D721Med (cell line): ENCODE measurements at places on chromosomes 4 and X.

GRCh38 chrX:36504625-36505024 is 503.5 kb upstream of the FAM47C start:
- no peak for DNase-seq

DNA sequence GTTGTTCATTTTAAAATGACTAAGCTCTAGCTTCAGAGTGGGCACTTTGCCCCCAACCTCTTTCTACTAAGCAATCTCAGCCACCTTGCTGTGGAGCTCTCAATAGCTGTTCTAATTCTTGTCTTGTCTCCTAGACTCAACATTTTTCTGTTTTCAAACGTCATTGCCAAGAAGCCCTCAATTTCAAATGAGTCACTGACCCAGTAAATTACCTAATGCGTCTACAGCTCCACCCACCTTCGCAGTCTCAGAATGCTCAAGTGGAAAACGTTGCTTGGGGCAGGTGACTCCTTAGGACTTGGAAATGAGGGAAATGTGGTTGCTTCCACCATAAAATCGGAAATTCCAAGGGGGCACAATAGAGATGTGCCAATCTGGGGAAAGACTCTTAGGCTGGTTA is 59.0 kb downstream of the ING2 start:
- DNase-seq: no peak

GRCh38 chr4:175339100-175339707 is 421.0 kb downstream of the ADAM29 start:
- no peak for DNase-seq

GRCh38 chr4:185651137-185651677 is 115.9 kb upstream of the PDLIM3 start:
- no peak for DNase-seq

DNA sequence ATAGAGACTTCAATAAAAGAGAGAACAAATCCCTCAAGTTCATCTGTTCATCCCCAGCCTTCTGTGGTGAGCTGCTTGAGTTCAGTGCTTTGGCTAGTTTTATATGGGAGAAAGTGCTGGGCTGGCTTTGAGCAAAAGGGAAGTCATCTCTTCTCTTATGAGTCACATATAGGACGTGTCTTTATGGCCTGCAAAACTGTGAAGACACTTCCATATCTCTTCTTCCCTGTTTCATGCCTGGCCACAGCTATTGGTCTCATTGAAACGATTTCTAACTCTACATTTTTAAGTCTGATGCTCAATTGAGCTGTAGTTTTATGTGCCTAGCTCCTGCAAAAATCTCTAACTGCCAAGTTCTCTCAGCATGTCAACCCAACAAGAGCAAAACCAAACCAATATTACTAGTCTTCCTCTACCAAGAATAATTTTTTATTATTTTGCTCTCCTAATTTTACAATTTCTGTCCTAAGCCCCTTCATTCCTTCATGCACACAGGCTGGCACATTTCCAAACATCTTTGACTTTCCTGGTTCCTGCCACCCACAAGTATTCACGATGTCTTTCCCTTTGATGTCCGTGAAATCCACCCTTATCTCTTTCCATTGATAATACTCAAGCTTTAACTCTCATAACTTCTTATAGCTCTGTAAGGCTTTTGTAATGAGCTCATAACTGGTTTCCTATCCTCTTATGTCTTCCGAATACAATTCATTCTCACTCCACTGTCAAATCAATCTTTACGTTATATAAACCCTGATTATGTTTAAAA is 165.3 kb downstream of the BTC start:
- no peak for DNase-seq

GRCh38 chrX:11532291-11533078 is 133.2 kb downstream of the ARHGAP6 start:
- DNase-seq: no peak

DNA sequence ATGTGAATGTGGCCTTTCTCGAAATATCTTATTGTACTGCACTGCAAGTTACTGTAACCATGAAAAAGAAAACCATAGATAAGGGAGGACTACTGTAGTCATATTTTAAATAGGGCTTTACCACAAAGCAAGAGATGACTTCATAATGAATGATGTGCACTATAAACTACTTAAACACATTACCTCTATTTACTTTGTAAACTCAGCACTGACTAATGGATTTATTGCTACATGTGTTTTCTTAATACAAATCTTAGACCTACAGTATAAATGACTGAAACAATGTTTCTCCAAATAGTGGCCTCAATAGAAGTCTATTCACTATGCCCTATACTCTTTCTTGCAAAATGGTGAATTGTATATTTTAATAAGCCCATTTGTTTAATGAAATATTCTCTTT is 61.1 kb downstream of the HDX start:
- no peak for DNase-seq

GRCh38 chr4:169826634-169827187 is 69.0 kb upstream of the HPF1 start:
- DNase-seq: no peak

GRCh38 chr4:26942871-26943270 is 82.2 kb downstream of the STIM2 start:
- DNase-seq: no peak
